ENCODE measurements at places on chromosomes 5 and 9.

GRCh38 chr5:18487928-18488480 is 853.7 kb downstream of the TAF11L14 start:
- DNase-seq: no peak

- no peak for DNase-seq
These were observed 11.5 kb downstream of the NACC2 start for GRCh38 chr9:136083558-136084062.

DNA sequence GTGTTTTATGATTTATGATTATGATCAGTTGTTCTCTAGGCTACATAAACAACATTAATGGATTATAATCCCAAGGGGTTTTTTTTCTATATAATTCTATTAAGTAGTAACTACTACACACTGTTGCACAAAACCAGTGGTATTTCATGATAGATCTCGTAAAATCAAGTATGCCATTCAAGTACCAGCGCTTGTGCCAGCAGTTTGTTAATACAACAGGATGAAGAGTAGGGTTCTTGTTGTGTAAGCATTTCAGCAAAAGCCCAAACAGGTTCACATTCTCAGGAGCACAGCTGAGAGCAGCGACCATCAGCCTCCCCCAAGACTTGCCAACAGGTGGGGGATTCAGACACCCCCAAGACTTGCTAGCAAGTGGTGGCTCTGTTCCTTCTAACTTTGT is 88.8 kb downstream of the CTNND2 start:
- no peak for DNase-seq

- no peak for DNase-seq
These were observed 31.8 kb downstream of the AK8 start for GRCh38 chr9:132846109-132846917.

GRCh38 chr5:96219580-96220281 is 213.3 kb downstream of the PCSK1 start:
- DNase-seq: no peak
